ENCODE measurements at places on chromosomes 16 and 17.

- peak; percentile 27 for DNase-seq
Measured at GRCh38 chr17:71709271-71709890, 411.4 kb upstream of the SOX9 start.

GRCh38 chr17:38897671-38898290, 27.6 kb upstream of the LASP1NB start:
- DNase-seq, result no peak

- no peak for DNase-seq
Measured at GRCh38 chr16:79284766-79285165, 315.8 kb downstream of the MAF start.

- no peak for DNase-seq
Measured at GRCh38 chr17:219696-220095, 38.2 kb upstream of the DOC2B start.

GRCh38 chr16:46748775-46749705, 896 bp upstream of the MYLK3 start:
- peak; percentile 58 for DNase-seq

DNA sequence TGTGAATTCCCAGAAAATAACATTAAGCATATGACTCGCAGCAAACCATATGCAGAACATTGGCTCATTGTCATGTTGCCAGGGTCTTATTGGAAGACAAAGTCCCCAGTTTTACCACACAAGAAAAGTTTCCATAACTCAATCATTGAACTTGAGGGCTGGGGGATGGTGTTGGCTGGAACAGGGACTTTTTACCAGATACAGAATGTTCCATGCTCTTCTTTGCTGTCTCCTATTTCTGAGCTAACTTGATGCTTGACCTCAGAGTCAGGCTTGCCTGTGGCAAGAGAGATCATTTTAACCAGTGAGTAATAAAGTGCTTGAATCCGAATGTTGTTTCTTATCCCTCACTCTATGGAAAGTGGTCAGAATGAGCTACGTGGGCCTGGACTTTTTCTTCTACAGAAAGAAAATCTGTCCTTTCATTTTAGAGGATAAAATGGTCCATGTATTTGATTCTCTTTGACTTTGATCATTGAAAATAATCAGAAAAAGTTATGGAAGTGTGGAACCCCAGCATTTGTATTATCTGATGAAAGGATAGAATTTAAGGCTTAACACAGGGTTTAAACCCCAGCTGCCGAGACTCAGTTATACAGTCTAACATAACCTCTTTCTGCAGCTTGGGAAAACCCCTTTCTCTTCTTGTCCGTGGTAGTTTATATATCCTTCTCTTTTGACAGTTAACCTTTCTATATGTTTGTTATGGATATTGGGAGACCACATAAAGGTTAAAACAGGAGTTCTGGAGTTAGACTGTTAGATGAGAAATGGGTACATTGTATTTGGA, 67.0 kb downstream of the TUBD1 start:
- no peak for DNase-seq

DNA sequence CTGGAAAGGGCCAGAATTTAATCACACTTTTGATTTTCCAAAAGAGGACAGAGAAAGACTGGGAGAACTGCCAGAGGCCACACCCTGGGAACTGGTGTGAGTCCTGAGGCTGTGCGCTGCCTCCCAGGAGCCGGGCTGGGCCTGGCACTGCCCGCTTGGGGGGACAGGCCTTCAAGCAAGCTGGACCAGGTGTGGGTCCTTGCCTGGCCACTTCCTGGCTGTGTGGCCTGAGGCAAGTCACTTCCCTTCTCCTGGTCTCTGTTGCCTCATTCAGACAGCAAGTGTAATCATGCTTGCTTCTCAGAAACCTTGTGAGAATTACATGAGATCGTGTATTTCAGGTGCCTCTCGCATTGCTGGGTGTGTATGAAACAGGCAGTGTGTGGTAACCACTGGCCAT, 143.0 kb downstream of the SNX29 start:
- no peak for DNase-seq

GRCh38 chr17:75703591-75703990, 17.7 kb upstream of the ITGB4 start:
- no peak for DNase-seq

GRCh38 chr16:14050291-14051027, 20.7 kb upstream of the MRTFB start:
- DNase-seq, result no peak

- DNase-seq, result no peak
Measured at GRCh38 chr16:80377096-80377956, 163.5 kb upstream of the DYNLRB2 start.

GRCh38 chr17:7311110-7311705, 3.8 kb downstream of the EIF5A start:
- DNase-seq, result no peak

DNA sequence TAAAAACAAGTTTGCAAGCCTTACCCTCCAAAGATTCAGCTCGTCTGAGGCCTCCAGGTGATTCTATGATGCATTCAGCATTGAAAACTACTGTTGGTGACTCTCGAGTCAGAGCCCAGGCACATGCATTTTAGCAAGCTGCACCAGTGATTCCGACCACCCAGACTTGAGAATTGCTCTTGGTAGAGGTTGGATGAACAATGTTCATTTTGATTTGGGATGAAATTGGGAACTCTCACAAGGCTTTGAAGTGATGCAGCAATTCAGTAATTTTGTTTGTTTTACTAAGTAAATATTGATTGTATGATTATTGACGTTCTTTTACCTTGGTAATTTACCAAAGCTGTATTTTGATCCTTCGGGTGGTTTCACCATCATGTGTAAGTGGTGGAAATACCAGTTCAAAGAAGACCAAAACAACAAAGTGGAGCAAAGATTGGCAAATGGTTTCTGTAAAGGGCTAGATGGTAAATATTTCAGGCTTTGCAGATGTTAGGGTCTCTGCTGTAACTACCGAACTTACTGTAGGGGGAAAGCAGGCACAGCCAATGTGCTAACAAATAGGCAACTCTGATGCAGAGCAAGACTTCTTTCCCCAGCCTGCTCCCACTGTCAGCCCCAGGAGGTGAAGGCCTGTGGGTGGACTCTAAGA, 11.8 kb downstream of the ALDH3A2 start:
- DNase-seq, result peak; percentile 37

DNA sequence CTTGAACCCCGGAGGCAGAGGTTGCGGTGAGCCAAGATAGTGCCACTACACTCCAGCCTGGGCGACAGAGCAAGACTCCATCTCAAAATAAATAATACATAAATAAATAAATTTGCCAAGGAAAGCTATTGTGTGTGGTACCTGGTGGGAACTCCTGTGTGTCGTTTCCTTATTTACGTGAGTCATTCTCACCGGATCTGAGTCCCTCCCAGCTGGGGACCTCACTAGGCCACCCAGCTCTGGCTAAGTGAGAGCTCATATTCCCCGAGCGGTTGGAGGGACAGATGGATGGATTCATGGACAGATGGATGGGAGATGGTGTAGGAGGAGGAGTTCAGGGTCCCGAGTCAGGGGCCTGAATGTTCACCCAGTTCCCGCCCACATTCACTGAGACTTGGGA, 22.9 kb upstream of the C1QL1 start:
- DNase-seq, result no peak

DNA sequence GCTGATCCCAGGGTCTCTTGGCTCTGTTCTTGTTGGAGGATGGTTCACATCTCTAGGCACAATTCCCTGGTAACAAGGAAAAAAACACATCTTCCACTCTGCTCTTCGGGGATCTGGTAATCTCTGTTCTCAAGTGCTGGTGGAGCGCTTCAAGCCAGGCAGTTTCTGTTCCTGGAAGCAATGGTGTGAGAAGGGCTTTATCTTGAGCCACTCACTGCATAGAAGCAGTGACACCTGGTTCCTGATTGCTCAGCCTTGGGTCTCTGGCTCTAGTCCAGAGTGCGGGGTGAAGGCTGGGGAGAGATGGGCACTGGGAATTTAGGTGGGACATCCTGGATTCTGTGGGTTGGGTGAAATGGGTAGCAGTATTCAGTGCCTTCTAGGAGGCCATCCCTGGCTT, 14.1 kb downstream of the AKAP1 start:
- DNase-seq, result no peak

GRCh38 chr17:70109497-70109896, 34.5 kb downstream of the KCNJ16 start:
- DNase-seq, result no peak

- DNase-seq, result no peak
Measured at GRCh38 chr16:2243031-2243528, 6.8 kb downstream of the DNASE1L2 start.

DNA sequence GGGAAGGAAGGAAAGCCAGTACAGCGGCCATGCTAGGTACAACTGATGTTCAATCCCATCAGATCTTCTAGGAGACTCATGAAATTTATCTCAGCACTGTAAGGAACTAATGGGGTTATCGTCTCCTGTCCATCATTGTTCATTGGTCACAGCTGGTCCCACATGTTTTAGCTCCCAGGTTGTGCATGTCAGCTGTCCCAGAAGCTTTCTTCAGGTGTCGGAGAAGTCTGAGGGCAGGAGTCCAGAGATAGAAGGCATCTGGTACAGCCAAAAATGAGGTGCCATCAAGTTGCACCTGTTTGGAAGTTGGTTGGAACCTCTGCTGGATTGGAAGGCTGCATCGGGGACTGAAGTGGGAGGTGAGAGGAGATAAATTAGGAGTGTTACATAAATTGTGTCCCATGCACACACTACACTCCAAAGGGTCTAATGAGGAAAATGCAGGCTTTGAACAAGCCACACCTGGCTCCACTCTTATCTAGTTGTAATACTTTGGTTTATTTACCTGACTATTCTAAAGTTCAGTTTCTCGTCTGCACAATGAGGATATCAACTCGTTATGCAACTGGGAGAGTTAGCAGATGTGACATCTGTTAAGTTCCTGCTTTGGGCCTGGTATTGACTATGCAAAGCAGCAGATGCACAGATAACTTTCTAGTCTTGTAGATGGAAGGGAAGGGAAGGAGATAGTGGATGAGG, 62.9 kb downstream of the MAP2K6 start:
- no peak for DNase-seq

GRCh38 chr16:11160676-11161115, 95.3 kb downstream of the SOCS1 start:
- DNase-seq, result no peak

GRCh38 chr16:75385507-75386152, 47.7 kb downstream of the CFDP1 start:
- DNase-seq, result peak; percentile 58

GRCh38 chr16:5604770-5605169, 507.2 kb upstream of the EEF2KMT start:
- DNase-seq, result no peak

GRCh38 chr17:32880671-32881453, 3.9 kb upstream of the MYO1D start:
- no peak for DNase-seq

- no peak for DNase-seq
Measured at GRCh38 chr16:50555269-50555875, 7.2 kb downstream of the NKD1 start.

GRCh38 chr16:89599451-89599858, 14.0 kb upstream of the DPEP1 start:
- DNase-seq, result no peak

DNA sequence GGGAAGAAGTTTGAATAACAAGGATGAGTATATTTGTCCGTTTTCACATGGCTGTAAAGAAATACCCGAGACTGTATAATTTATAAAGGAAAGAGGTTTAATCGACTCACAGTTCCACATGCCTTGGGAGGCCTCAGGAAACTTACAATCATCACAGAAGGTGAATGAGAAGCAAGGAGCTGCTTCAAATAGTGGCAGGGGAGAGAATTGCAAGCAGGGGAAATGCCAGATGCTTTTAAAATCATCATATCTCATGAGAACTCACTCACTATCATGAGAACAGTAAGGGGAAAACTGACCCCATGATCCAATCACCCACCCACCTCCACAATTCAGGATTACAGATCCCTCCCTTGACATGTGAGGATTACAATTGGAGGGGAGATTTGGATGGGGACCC, 212.8 kb upstream of the CDH8 start:
- DNase-seq, result no peak

Measured in NCI-H1105 treated with DMSO at 0.1 percent for 48 hours (cell line).